8988T (cell line): ENCODE measurements at places on chromosomes 2 and 18.

DNA sequence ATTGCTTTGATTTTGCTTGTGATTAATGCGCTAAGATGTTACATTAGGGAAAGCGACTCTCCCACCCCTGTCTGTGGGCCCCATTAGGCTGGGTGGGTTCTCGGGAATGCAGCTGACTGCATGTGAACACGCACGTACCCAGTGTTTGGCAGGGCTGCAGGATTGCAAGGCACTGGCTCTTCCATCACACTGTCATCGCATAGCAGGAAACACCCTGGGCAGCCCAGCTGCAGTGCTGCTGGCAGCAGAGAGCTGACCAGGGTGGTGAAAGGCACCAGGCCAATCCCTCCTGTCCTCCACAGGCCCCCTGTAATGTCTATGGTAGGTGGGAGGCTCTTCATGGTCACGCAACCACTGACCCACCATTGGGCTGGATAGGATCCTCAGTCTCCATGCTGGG is 34.4 kb upstream of the FZD7 start:
- DNase-seq, result no peak

DNA sequence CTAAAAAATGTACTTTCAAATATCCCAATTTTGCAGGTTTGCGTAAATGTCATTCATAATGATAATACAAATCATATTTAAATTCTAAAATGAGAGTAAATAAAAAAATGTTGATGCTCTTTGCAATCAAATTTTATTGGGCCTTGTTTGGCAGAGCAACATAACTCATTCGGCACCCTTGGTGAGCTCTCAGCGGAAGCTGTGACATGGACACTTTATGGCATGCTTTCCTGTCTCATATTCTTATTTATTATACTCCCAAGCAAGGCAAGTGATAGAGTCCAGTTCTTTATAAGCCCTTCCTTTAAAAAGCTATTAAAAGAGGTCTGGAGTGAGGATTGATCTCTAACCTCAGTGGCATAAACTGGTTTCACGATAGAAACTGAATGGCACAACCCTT is 1493.2 kb upstream of the NXPH2 start:
- DNase-seq, result no peak

DNA sequence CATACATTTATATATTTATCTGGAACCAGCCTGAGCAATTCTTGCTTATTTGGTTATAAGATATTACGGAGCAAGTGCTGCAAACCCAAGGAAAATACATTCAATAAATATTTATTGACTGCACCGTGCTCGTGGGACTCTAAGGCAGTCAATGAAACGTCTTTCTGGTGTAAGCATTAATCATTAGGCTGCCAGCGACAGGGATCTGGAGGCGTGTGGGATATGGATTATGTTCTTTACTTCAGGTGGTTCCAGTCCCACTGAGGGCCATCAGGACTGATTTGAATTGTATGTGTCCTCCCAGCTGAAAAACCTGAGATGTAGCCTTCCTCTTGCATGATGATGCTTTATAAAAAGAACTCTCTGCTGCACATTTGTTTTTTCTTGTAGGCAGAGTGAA is 75.4 kb downstream of the TACR1 start:
- DNase-seq, result no peak

DNA sequence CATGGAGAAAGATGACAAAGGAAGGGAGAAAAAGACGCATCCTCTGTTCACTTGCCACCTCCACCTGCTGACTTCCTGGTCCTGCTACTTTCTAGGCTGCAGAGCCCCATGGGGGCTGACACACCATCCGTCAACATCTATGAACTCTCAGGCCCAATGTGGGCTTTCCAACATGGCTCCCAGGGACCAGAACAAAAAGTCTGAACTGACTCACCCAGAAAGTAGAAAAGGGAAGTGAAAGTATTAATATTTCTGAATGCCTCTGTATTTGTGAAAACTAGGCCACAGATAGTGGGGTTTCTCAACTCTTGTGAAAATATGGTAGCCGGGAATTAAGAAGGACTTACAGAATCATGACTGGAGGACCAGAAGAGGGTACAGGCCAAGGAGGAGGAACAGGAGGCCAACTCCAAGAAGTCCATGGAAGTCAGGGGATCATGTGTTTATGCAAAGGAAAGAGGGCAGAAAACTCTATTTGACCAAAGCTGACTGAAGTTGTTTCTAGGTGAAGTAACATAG is 123.1 kb upstream of the CAB39 start:
- DNase-seq, result no peak

DNA sequence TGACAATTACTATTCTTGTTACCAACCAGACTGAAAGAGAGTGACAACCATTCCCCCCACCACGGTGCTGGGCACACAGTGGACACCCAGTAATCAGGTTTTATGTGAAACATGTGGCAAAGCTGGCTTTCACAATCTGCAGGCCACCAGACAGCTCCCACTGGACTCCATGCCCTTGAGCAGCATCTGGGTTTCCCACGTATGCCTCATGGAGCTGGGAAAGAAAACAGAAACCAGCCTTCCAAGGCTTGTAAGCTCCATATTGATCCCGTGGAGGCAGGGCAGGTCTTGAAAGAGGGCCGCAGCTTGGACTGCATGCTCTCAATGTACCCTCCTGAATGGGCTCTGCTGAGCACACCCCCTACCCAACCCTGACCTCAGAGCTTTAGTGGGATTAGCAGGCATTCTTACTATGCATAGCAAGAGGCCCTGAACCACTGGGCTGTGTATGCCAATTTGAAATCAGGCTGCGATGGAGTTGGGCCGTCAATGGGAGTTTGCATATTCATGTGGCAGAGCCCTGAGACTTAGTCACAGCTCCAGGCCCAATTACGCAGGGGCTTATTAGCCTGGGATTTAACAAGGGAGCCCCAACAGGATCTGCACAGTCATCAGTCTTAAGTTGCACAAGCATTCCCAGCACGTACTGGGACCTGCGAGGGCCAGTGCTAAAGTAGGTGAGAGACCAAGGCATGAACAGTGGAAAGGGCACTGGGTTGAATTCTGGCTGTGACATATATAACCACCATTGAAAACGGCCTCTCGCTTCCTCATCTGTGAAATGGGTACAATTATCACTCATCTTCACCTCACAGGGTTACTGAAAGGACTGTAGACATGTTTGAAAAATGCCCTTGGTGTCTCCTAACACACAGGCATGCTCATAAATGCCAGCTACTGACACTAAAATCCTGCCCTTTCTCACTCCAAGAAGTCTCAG is 10.5 kb downstream of the C1QL2 start:
- no peak for DNase-seq

DNA sequence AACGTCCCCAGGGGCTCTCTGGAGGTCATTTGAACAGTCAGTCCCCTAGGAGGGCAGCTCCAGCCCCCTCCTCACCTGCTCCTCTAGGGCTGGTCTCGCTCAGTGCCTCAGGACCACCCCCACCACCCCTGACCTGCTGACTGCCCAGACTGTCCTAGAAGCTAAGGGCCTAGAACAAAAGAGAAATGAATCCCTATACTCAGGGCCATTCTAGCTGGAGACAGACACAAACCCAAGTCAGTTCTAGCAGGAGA is 83.0 kb downstream of the HS1BP3 start:
- DNase-seq, result no peak

GRCh38 chr2:230666885-230667712 is 45.5 kb upstream of the CAB39 start:
- no peak for DNase-seq

DNA sequence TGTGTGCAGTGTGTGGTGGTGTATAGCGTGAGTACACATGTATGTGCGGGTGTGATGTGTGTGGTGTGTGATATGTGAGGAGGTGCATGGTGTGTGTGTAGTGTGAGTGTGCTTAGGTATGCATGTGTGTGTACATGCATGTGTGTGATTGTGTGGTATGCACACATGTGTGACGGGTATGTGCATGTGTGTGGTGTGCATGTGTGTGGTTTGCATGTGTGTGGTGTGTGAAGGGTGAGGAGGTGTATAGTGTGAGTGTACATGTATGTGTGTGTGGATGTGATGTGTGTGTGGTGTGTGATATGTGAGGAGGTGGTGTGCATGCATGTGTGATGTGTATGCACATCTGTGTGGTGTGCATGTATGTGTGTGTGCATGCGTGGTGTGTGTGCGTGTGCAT is 105.6 kb downstream of the CMPK2 start:
- DNase-seq, result no peak

GRCh38 chr18:73636355-73636754 is 511.3 kb downstream of the FBXO15 start:
- no peak for DNase-seq

GRCh38 chr18:11167778-11168177 is 18.4 kb upstream of the PIEZO2 start:
- DNase-seq, result no peak

DNA sequence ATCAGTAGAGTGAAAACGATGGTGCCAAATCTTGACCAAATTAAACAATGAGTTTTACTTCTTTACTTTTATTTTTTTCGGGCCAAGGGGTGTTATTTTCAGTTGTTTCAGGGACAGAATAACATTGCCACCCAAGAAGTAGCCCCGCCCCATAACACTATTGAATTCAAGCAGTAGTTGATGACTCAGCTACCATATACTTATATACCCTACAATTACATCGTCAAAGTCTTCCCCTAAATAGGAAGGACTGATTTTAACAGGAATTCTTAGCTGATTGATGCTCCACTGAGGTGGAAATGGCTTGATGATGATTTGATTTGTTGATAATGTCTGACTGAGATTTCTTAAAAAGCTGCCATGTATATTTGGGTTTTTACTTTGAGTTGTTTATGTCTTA is 24.7 kb downstream of the LYPD6B start:
- DNase-seq, result no peak

DNA sequence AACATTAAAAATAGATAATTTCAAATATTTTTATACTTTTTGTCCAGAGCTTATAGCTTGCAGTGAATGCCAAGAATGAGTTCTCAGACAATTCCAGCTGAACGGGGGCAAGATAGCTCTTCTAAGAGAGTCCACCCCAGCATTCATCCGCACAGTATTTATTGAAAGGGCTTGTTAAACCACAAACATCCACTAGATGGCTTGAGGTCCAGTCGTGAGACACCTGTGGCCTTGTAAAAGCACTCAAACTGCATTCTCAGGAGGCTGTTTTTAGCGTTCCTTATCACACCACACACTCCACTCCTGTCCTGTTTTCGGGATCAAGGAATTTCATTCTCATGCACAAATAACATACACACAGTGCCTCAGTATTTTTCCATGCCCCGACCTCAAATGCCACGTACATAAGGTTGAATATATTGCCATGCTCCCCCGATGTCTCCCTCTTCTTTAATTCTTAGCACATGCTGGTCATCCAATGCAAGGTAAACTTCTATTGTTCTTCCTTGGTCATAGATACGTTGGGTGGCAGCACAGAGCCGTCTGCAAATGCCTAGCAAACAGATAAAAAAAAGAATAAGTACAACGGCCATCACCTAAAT is 47.4 kb downstream of the DNAJC10 start:
- no peak for DNase-seq

GRCh38 chr2:222673883-222674282 is 2.4 kb downstream of the MOGAT1 start:
- no peak for DNase-seq

- DNase-seq, result no peak
Observed at GRCh38 chr18:72826736-72827135, 41.1 kb downstream of the NETO1 start.

- DNase-seq, result no peak
Observed at GRCh38 chr2:231711677-231712450, 3.5 kb downstream of the PTMA start.

DNA sequence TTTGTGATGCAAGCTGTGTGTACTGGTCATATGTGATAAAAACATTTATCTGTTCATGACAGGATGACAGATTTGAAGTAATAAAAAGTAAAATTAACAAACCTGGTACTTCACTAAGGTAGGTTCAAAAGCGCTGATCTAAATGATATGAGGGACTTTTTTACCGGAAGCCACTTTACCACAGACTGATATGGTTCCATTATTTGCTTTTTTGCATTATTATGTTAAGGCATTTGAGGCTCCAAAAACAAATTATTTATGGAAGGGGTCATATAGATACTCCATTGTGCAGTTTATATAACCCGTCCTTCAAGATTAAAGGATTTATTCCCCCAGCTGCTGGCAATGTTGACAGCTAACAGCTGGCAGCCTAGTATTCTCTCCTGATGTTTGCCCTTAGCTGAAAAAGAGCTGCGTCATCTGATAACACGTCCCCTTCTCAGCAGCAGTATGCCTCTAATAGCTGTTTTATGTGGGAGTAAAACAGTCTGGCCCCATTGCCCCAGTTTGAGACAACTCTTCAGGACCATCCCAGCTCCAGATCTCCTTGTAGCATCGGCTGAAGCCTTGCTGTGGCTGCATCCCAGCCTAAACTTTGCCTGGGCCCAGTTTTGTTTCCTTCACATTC is 84.8 kb upstream of the XIRP2 start:
- DNase-seq, result no peak

- DNase-seq, result no peak
Observed at GRCh38 chr2:66839551-66840320, 404.8 kb downstream of the MEIS1 start.

DNA sequence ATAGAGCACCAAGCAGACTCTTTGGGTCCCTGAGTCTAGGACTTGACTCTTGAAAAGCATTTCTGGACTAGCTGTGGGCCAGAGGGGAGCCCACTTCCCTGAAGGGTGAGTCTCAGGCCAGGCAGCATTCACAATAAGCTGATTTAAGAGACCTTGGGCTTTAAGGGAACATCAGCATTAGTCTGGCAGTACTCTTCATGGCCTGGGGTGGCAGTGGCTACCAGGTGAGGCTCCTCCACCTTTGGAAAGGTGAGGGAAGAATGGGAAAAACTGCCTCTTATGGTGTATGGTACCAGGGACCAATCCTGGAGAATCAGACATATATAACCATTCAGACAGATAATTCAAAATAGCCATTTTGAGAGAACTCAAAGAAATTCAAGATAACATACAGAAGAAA is 599.9 kb upstream of the POU3F3 start:
- DNase-seq, result no peak

DNA sequence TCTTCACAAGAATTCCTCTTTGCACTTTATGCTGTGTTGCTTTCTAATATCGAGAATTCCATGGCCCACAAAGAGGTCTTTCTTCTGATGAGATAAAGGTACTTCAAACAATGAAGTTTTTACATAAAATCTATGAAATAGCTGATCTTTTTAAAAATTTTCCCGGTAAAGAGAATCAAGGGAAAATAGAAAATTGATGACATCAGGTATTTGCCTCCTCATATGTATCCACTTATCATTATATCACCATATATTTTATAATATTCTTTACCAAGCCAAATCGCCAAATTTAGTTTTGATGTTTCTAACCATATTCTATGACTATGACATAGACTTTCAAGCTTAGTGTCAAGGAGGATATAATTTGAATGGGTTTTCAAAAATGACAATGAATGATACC is 139.8 kb downstream of the CHST9 start:
- DNase-seq, result no peak
